ENCODE measurements at places on chromosomes 1 and 21.

DNA sequence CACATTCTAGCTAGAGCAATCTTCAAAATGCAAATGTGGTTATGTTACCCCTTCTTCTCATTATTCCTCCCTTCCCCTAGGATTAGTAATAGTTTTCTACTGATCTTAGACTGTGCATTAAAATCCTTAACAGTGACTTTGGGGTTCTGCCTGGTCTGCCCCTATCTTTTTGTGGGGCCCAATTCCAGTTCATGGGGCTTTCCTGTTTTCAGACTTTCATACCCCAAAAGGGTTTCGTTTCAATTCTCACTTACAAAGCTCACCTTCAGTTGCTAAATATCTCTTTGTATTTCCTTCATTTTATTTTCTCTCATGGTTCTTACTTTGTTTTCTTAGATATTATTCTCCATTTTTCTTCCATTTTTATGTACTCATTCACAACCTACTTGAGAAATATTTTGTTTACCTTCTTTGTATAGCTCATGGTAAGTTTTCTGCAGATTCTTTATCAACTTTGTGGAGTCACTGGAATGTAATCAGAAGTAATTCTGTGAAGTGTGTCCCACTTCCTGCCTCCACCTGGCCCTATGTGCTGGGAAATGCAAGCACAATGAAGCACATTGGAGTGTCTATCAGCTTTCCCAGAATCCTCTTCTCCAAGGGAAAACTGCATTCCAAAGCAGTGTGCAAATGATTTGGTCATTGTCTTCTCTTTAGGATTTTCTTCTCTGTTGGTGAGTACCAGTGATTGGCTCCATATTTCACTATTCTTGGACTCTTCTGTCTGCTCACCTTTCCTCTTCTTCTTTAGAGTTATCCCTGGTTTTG lies 350.2 kb downstream of the ZNF326 start:
- DNase-seq, result no peak

GRCh38 chr1:194039578-194039977 lies 853.2 kb upstream of the B3GALT2 start:
- no peak for DNase-seq

DNA sequence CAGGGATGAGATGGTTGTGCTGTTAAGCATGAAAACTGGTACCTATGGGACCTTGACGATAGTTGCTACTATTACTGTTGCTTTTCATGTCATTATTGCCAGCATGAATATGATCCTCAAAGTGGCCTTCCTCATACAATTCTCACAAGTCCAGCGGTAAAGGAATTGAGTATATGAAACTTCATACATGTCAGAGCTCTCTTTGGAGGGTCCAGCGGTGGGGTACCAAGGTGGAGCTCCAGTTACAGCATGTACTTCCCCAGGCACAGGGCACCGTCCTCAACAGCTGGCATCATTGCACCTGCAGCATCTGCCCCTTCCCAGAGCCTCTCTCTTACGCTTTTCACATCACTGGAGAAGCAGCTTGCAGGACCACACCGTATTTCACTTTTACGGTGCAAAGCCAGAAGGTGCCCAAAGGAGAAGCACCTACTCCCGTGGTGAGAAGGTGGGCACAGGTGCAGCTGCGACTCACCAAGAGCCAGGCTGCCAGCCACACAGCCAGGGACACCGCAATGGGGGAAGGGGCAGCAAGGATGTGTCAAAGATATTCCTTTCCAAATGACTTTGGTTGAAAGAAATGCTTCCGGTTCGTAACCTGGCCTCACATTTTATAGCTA lies 166.4 kb upstream of the IRF2BP2 start:
- no peak for DNase-seq

DNA sequence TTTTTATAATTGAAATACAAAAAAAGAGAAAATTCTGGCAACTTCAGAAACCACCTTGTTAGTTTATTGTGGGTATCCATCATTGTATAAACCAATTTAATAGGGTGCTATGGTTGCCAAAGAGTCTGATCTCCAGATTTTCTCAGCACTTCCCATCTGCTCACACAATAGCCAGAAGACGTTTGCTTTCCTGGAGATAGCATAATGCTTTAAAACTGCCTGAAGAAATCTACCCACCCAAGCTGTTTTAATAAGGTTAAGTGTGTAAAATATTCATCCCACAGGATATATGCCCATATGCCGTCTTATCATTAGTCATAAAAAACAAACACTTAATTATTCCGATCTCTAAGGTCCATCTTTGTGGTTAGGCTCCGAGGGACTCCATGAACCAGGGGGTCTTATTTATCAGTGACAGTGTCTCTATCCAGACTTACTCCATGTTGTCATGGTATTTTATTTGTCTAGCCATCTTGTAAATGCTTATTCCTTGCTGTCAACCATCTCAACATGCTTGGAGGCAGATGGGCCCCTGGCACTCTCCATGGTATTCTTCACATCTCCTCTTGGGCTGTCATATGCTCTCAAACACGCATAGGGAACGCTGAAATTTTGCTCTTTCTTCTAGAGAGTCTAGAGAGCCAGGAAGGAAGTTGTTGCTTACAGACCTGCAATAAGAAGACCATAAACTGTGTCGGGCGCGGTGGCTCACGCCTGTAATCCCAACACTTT lies 58.5 kb downstream of the MAP10 start:
- DNase-seq, result no peak

DNA sequence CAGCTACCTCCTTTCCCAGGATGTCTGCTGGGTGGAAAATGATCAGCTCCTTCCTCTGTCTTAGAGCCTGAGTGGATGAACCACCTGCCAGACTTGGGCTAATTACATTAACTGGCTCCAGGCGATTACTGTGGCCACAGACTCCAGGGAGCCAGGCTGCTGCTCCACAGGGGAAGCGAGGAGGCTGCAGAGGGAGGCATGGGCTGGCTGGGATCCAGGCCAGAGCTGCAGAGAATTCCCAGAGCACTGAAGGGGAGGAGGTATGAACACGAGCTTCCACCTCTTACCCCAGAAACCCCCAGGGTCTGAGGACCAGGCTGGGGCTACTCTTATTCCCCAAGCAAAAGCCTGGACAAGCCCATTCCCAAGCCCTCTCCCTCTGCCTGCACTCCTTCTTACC lies 136.0 kb upstream of the KLHDC7A start:
- DNase-seq, result no peak

DNA sequence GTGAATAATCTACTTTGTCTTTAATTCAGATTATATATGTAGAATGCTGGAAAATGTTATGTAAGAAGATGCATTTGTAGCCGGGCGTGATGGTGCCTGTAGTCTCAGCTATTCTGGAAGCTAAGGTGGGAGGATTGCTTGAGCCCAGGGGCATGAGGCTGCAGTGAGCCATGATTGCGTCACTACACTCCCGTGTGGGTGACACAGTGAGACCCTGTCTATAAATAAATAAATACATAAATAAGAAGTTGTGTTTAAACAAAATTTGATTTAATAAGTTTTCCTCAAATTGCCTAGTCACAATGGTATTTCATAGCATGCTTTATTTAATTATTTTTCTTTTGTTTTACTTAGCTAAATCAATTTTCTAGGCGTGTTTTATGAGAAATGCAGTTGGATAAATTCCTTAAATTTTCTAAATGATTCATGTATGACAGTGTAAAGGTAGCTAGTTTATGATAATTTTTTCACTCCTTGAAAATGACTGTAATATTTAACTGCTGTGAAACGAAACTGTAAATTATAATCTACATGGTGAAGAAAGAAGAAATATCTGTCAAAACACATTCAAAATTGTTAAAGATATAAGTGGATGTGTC lies 232.6 kb downstream of the SRGAP2C start:
- DNase-seq, result no peak

GRCh38 chr1:20896826-20897225 lies 109.7 kb upstream of the HP1BP3 start:
- DNase-seq, result no peak

GRCh38 chr1:153985941-153986761 lies at the start of gene RAB13:
Gene RAB13, minus strand, starts transcription at chr1:153986339. Its CDS starts 103 bp downstream, at chr1:153986236.
- no peak for DNase-seq

DNA sequence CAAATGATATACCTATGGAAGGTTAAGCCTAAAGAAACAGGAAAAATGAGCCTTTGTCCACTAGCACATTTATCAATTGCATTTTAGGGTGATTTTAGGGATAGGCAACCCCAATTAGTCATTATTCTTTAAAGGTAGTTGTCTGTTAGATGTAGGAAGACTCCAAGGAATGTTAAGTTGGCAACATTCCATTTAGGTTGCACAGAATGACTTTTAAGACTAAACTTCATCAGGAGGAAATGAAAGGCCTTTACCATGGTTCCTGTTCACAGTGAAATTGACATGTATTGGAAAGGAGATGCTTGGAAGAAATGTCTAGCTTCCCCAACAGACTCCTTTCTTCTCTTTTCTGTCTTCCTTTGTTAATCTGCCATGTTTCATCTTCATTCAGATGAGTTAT lies 1.6 kb upstream of the APOBEC4 start:
- no peak for DNase-seq

DNA sequence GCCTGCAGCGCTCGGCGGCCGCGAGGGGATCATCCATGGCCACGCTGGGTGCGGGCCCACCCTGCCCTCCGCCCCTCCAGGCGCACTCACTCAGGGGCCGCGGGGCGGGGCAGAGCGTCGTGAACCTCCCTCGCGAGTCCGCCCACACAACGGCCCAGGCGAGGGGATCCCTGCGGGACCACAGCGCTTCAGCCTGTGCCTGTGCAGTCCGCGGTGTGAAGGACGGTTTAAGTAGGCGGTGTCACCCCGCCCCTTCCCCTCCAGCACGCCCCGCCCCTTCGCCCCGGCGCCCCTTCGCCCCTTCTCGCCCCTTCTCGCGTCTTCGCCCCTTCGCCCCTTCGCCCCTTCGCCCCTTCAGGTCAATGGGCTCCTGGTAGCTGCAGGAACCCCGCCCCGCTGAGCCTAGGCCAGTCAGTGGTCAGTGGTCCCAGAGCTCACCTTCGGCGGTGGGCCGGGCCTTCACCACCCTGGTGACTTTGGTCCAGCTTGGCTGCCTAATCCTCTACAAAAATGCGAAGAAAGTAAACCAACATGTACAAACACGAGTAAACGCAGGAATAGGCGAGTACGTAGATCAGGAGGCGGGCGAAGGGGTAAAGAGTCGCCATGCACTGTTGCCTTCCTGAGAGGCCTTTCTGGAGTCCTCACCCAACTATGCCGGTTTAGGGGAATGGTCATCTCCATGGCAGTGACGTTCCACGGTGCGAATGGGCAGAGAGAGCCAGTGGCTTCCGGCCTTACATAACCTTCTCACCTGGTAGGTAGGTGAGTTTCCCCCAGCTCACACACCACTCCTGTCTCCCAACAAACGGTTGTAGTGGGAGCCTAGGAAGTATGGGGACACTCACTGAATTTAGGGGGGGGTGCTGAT lies 19.6 kb upstream of the DMRTB1 start:
- DNase-seq, result no peak

GRCh38 chr1:42784946-42785693 lies at the start of gene TMEM269:
Gene TMEM269, plus strand, starts transcription at chr1:42784991. Its CDS starts 4,903 bp downstream, at chr1:42789894.
- no peak for DNase-seq

DNA sequence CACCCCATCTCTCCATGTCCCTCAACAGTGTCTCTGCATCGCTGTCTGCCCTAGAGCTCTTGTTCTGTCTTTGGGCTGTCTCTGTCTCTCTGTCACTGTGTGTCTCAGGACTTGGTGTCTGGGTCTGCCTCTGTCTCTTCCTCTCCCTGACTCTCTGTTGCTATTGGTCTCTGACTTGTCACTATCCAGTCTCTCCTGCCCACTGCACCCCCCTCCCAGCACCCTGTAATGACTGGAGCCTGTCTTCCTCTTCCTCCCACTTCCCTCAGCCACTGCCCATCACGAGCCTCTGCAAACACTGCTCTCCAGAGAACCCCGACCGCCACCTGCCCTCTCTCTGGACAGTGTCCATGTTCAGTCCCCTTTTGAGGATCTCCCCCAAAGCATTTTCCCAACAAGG lies 12.1 kb downstream of the PEAR1 start:
- no peak for DNase-seq
